ENCODE measurements at places on chromosomes 6 and 20.

GRCh38 chr6:34241351-34242215 is 4.9 kb downstream of the HMGA1 start:
- no peak for DNase-seq

- DNase-seq = no peak
These were observed 113.4 kb upstream of the NXT1 start for GRCh38 chr20:23237201-23237600.

GRCh38 chr6:140590641-140591040 is 1216.2 kb upstream of the CITED2 start:
- DNase-seq = no peak

GRCh38 chr6:131062241-131063027 is 611 bp downstream of the EPB41L2 start:
- no peak for DNase-seq

DNA sequence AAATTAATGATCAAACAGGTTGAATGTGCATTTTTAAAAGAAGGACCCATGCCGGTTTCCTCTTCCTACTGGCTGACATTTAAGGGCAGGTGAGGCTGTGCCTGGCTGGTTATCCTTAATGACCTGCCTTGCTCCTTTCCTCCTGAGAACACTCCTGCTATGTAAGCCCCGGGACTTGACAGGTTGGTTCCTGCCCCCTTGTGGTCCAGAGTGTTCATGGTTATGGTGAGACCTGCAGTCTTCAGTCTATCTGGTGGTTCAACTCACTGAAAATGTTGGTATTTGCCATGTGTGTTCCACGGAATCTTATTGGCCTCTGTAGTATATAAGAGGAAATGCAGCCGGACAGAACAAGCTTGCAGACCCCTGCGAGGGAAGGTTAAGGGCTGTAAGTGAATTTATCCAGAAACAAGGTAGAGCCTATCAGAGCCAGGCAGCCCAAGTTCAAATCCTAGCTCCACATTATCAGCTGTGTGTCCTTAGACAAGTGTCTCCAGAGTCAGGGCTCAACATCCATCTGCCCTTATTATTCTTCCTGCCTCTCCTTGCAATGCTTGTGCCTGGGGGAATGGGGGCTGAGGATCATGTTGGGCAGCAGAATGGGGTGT is 5.2 kb upstream of the BPIFA3 start:
- DNase-seq = peak; percentile 10

GRCh38 chr6:125210667-125211066 is 57.1 kb downstream of the TPD52L1 start:
- DNase-seq = no peak

GRCh38 chr6:32637219-32637880 is at the start of gene HLA-DQA1:
TSS of gene HLA-DQA1 (plus strand) at chr6:32637406. CDS start at chr6:32637459, 53 bp downstream.
- no peak for DNase-seq

GRCh38 chr20:38537176-38537575 is 43.8 kb upstream of the ADIG start:
- no peak for DNase-seq
